ENCODE measurements at places on chromosomes 11 and 22. TPM values are rescaled to one million over a fixed set of nuclear protein-coding genes. Genes with fewer than 3 reads are reported as not detected.

SLC37A2 gene
- total RNA-seq: 0.70 TPM

KDM4D gene
- total RNA-seq: 0.65 TPM

CRYBA4 gene
- total RNA-seq: not detected

PIWIL4 gene
- 1.2 TPM for total RNA-seq

OR6A2 gene
- 0.17 TPM for total RNA-seq

ADM gene
- total RNA-seq: 569 TPM

SERPINH1 gene
- 552 TPM for total RNA-seq

CYTH4 gene
- not detected for total RNA-seq

RHOG gene
- 19.2 TPM for total RNA-seq

- no peak for DNase-seq
Measured at GRCh38 chr11:43948341-43949225, 6.1 kb downstream of the C11orf96 start.

- DNase-seq: peak; percentile 73
Measured at GRCh38 chr11:8219257-8220021, 44.2 kb downstream of the LMO1 start.

- DNase-seq: no peak
Measured at GRCh38 chr11:118111019-118111743, 24.4 kb upstream of the SMIM35 start.

GRCh38 chr11:79062814-79063762 is 377.7 kb downstream of the TENM4 start:
- peak; percentile 38 for DNase-seq

- DNase-seq: peak; percentile 80
Measured at GRCh38 chr11:130124096-130124495, 35.5 kb upstream of the ST14 start.

DNA sequence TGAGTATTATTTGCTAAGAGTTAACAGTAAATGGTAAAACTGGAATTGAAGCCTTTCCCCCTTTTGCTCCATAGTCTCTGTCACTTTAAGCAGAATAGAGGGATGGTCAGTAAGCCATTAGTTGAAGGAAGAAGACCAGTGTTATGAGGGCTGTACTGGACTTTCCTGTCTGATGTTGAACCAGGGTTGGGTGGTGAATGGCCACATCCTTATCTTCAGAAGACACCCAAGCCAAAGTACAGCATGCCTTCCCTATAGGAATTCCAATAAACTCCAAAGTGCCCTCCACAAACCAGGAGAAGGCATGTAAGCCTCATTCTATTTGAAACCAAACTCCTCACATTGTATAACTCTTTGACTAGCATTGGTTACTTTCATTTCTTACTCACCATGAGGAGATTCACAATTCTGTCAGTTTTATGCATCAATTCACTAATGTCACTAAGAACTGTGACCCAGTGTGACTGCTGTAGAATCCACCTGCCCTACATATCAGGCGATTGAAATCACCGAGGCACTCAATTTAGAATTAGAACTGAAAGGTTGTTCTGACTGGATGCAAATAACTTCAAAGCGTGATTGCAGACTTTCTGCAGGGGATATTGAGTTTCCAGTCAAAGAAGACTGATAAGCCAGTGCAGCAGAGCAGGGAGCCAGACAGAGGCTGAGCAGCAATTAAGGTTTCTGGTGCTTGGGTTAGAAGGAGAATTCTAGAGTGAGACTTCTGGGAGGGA is 107.1 kb upstream of the DDI1 start:
- no peak for DNase-seq

GRCh38 chr11:86931548-86932258 is 23.5 kb downstream of the FZD4 start:
- DNase-seq: peak; percentile 65

DNA sequence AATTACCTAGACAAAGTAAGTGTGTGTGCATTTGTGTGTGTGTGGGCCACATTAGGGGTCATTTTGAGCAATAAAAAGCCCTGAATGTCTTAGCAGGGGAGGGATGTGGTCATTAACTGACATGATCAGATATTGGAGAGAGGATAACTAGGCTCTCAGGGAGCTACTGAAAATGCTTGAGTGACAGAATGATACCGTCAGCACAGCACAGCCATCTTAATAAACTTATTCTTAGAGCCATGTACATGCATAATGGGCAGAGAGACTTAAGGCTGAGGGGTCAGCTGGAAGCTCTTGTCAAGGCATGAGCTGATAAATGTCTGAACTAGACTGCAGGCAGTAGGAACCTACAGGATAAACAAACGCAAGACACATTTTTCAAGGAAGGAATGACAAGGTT is 239.1 kb upstream of the NCAM1 start:
- DNase-seq: no peak

DNA sequence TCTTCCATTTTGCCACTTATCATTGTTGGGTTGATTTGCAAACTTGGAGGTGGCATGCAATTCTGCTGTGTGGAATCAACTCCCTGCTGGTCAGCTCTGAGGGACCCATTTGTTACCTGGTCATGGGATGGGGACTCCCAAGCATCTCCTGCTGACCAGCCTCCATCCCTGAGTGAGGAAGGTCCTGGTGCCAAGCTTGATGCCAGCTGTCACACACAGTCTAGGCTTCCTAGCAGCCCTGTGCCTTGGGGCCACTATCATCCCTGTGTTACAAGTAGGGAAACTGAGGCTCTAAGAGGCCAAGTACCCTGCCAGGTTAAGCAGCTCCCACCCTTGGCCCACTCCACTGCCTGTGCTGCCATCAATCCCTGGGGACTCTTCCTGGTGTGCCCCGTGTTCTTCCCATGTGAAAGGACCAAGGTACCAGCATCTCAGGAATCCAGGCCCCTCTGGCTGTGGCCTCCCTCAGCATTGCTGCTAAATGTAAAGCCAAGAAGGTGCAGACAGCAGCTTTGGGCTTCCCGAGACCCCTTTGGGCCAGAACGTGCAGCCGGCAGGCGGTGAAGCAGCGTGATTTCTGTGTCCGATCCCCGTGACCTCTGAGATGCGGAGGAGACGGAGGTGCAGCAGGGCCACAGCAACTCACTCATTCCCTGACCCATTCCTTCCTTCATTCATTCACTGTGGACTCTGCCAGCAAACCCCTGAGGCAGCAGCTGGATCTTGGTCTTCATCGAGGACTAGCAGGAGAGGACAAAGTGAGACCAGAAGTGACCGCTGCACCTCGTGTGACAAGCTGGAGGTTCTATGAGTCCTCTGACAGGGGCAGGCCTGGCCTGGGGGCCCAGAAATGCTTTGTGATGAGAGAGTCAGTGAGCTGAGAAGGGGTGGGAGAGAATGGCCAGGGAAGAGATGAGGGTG is 49.7 kb downstream of the MYEOV start:
- no peak for DNase-seq

DNA sequence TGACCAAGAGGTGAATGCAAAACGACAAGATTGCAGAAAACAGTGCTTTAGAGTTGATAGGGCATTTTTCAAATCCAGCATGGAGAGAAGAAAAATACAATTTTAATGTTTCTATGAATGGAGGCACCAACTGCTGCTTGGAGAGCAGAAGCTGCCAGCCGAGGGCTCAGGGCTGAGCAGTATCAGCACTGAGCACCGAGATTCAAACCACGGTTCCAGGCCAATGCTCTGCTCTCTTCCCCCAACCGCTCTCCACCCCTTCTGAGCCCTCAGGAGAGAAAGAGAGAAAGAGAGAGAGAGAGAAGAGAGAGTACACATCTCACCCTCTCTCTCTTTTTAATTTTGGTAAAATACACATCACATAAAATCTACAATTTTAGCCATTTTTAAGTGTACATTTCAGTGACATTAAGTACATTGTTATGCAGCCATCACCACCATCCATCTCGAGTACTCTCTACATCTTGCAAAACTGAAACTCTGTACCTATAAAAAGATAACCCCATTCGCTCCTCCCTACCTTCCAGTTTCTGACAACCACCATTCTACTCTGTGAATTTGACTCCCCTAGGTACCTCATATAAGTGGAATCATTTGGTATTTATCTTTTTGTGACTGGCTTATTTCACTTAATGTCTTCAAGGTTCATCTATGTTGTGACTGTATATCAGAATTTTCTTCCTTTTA is 333.3 kb downstream of the MIAT start:
- no peak for DNase-seq

DNA sequence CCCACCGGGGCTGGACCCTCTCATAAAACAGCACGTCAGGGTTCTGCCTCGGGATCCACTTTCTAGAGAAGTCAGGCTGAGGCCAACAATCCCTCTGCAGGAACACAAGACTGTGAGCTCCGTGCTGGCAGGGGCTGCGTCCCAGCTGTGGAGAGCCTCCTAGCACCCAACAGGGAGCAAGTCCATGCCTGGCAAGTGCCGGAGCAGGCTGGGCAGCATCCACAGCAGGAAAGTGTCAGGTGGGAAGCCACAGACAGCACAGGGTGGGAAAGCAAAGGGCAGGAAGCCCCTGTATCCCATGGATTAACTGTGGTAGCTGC is 682.3 kb downstream of the TBC1D22A start:
- no peak for DNase-seq

GRCh38 chr11:62573006-62573591 is 592 bp downstream of the EEF1G start:
- peak; percentile 45 for DNase-seq

GRCh38 chr22:42743501-42743991 is 22.9 kb upstream of the A4GALT start:
- peak; percentile 65 for DNase-seq

GRCh38 chr22:24463071-24463760 is 31.9 kb upstream of the UPB1 start:
- DNase-seq: no peak

DNA sequence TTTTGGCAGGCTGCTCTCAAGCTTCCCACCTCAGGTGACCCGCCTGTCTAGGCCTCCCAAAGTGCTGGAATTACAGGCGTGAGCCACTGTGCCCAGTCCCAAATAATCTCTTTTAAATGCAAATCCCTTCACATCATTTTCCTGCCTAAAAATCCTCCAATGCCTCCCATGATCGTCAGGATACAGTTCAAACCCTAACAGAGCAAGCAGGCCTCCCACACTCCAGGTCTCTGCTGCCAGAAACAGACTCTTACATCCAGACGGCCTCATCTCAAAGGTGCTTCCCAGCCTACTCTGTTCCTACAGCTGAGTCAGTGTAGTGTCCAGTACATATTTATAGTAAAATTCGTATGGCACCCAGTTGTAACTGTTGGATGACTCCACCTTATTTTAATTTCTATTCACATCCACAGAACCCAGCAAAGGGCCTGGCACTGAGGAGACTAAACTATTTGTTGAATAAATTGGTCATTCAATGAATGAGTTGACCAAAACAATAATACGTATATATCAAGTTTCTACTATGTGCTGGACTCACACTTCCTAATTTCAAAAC is 8.2 kb downstream of the SIRT3 start:
- no peak for DNase-seq

DNA sequence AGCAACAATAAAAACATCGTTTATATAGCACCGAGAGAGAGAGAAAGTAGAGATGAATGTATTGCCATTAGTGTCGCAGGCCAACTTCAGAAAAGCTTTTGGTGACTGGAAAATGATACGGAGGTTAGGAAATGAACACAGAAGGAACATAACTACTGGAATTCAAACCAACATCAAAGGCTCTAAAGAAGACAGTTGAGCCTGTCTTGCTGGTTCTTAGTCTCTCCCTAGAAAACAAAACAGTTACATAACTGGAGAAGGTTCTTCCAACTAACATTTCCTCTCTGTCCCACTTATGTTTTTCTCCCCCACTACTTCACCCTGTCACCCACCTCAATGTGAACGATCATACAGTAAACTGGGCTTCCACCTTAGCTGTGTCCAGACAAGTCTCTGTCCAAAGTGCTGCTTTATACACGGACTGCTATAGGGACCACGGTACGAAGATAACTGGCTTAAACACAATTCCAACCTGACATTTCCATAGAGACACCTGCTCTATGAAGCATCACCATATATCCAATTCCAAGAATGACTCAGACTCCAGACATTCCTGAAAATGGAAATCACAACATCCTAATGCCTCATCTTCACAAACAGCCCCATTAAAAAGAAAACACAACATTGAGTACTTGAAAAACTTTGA is 85.2 kb upstream of the ARHGAP32 start:
- DNase-seq: peak; percentile 8

DNA sequence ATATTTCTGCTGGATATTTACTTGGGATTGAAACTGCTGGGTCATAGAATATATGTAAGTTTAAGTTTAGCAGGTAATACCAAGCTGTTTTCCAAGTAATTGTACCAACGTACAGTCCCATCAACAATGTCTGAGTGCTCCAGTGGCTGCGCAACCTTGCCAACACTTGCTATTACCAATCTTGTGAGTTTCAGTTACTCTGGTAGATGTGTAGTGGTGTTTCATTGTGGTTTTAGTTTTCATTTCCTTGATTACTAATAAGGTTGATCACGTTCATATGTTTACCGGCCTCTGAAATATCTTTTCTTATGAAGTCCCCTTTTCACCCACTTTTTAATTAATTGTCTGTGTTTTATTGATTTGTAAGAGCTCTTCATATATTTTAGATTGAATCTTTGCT is 370.6 kb upstream of the CADM1 start:
- no peak for DNase-seq

DNA sequence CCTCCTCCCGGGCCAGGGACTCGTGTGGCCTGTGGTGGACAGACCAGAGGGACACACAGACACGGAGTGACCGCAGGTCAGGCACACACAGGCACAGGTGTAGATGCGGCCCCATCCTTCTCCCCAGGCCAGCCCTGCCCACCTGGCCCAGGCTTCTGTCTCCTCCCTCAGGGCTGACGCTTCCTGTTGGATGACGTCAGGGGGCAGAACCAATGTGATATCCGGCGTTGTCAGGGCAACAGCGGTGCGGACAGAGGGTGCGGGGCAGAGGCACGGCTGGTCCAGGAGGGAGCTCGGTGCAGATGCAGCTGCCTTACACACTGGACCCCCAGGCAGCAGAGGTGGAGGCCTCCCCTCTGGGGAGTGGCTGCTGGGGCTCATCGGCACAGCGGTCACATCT is 2.9 kb upstream of the TUBGCP6 start:
- peak; percentile 83 for DNase-seq

DNA sequence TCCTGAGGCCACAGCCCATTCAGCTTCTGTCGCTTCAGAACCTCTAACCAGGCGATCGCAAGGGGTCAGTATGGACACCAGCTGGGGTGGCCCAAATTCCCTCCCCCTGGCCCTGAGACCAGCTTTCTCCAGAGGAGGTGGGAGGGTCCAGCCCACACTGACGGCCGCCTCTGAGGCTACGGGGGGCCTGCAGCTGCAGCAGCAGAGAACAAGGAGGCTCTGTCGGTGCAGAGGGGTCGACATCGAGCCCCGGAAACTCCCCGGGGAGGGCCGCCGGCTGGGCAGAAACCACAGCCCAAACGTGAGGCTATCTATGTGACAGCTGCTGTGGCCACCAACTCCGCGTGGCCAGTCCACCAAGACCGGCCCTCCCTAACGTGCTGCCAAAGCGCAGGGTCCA is 40.8 kb downstream of the ELFN2 start:
- no peak for DNase-seq

- DNase-seq: no peak
Measured at GRCh38 chr11:33730716-33731115, 5.5 kb downstream of the CD59 start.

GRCh38 chr11:59574932-59575502 is 40.6 kb downstream of the OSBP start:
- no peak for DNase-seq

All from dermis blood vessel endothelial cell (primary cell).